Stimulated activated CD8-positive, alpha-beta memory T cell treated with anti-CD3 and anti-CD28 coated beads, Interleukin-15, amount 100 ng/mL, for 48 hours (primary cell): ENCODE measurements at places on chromosomes 12 and 14.

DNA sequence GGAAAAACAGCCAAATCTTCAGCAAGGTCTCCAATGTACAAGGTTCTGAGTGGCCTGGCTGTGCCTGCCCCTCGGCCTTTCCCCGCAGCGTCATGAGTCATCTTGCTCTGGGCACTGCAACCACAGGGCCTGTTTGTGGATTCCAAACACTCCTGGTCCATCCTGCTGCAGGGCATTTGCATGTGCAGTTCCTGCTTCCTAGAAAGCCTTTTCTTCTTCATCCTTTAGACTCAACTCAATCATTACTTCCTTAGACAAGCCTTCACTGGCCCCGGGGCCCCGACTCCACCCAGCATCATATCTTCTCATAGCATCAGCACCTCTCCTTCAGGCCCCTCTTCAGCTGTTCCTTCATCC is 101.8 kb upstream of the EGLN3 start:
- no peak for DNase-seq

GRCh38 chr14:75005357-75005756 is 2.6 kb downstream of the EIF2B2 start:
- no peak for DNase-seq

- peak; percentile 48 for DNase-seq
Measured at GRCh38 chr12:113462117-113462774, 9.4 kb downstream of the LHX5 start.

GRCh38 chr12:67989184-67989920 is at the start of gene IFNG-AS1:
IFNG-AS1 (plus strand) TSS chr12:67989447.
- no peak for DNase-seq

DNA sequence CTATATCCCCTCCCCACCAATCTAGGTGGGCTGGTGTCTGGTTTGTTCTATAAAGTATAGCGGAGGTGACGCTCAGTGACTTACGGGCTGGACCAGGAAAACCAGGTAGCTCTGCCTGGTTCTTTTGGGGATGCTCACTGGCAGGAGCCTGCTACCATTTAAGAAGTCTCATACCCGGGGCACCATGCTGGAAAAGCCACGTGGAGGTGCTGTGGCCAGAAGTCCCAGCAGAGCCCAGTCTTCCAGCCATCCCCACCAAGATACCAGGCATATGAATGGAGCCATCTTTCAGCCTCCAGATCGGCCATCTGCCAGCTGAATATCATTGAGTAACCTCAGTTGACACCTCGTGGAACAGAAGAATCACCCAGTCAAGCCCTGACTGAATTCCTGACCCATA is 87.2 kb downstream of the AACS start:
- no peak for DNase-seq

DNA sequence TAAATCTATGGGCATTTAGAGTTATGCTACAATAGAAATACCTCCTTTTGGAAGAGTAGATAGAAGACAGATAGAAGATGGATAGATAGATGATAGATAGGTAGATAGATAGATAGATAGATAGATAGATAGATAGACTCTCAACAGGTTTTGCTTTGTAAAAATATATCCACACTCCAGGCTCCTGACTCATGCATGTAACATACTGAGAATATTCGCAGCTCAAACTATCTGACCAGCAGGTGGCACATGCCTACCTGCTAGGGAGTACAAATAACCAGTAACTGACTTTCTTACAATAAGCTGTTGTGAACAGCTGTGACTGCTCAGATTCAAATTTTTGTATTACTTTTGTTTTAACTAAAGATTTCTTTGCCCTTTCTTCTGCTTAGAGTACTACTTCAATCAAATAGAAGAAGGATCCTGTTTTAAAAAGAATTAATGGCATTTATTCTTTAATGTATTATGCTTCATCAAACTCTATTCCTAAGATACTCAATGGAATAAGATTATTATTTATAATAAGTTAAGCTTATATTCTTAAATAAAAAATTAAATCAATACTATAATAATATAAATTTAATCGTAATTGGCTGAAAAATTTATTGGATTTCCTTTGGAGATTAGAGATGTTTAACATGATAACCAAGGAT is 15.8 kb upstream of the CPNE8 start:
- no peak for DNase-seq

DNA sequence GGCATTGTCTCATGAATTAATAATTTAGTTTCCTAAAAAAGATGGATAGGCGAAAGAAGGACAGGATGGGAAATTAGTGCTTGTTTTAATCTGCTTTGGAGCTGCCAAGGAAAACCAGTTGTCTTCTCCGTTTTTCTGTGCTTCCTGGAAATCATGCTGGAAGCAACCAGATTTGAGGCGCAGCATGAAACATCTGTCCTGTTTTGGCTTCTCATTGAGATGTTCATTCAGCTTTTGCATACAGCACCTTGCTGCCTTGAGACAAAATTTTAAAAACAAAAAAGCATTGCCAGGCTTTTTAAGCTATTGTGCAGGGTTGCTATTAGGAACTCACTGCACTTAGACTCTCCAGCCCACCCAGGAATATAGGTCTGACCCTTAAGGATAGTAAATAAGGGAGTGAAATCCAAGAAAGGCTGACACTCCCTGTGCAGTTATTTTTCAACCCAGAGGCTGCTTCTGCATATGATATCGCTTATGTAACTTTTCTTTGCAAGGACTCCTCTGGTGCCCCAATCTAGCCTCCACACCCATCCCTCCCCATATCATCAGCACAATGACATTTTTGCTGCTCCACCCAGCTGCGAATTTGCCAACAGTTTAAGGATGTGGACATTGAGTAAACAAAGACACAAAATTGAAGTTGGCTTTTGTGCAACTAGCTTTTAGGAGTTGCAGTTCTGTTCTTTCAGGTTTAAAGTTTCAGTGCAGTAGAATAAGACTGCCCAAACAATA is 46.9 kb upstream of the MDM1 start:
- no peak for DNase-seq
